ENCODE measurements at places on chromosomes 1 and 21.

GRCh38 chr21:26776310-26777021, 68.7 kb downstream of the ADAMTS1 start:
- DNase-seq = no peak

DNA sequence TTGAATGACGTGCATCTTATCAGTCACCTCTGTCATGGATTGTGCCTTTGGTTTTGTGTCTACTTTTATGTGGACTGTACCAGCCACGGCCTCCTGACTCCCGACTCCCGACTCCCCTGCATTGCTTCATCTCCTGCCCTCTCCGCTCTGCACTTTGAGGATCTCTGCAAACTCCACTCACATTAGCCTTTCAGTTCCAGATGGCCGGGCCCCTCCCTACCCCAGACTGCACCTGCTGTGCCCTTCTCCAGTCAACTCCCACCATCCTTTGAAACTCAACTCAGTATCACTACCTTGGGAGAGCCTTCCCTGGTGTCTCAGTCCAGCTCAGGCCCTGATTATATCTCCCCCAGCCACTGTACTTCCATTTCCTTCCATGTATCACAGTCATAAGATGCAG, 71.4 kb downstream of the MDM4 start:
- DNase-seq = no peak

- peak; percentile 86 for DNase-seq
Measured at GRCh38 chr1:161192476-161193465, 6.1 kb downstream of the ADAMTS4 start.

- DNase-seq = no peak
Measured at GRCh38 chr1:6163973-6164617, 16.0 kb downstream of the CHD5 start.

DNA sequence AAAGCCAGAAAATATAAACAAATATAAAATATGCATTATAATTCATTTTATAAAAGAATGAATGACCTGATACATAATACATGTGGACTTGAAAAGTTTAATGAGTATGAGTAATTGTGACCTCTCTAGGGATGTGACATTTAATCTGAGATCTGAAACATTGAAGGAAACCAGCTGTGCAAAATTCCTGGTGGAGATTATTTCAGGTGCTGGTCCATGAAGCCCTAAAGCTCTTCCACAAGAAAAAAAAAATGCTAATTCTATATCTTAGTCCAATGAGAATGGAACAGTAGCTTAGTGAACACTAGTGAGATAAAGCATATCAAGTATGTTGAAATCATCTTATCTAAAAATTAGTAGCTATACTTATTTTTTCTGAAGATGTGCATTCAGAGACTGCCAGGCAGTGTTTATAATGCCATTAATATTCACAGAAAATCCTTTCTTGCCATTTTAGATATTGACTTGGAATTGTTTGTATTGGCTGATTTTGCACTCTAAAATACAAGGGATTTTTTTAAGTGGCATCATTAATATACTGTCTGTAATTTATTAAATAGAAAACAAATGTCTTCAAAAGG, 1485.9 kb downstream of the PLA2G4A start:
- no peak for DNase-seq

DNA sequence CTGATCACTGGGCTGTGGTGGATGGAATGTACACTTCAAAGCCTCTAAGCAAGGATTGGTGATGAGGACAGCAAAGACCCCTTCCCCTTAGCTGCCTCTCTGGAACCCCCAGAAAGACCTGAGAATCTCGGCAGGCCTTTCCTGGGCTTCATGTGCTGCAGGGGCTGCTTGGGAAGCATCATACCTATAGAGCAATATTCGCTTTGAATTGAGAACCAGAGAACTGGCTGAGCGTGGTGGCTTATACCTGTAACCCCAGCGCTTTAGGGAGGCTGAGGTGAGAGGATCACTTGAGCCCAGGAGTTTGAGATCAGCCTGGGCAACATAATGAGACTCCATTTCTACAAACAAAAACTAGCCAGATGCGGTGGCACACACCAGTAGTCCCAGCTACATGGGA, 22.0 kb downstream of the CSF1 start:
- no peak for DNase-seq

DNA sequence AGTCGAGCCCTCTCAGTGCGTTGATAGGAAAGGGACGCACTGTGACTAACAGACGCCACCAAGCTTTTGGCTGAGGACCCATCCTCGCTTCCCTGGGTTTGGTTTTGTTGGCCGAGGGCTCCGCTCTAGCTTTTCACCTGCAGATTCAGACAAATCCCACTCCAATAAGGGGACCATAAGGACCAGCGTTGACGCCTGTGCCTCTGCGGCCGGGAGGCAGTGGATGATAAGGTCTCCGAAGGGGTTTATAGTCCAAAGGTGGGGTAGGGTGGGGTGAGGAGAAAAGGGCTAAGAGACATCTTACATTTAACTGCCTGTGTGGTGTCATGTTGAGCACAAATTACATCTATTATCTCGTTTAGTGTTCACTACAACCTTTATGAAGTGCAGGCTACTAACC, 760 bp downstream of the PEX14 start:
- DNase-seq = peak; percentile 38

DNA sequence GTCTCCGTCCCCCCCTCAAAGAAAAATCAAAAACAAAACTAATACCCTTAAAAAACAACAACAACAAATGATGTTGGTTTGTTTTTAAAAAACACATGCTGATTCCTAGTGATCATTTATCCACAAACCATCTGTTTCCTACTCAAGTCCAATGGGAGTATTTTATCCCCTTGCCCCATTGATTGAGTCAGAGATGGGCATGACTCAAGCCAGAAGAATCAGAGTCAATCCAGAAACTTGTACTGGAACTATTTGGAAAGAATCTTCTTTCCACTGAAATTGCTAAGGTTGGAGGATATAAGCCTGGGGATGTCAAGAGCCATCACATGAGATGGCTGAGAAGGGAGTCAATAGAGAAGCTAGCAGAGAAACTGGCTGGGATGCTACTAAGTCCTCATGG, 176.4 kb downstream of the MIS18A start:
- no peak for DNase-seq

DNA sequence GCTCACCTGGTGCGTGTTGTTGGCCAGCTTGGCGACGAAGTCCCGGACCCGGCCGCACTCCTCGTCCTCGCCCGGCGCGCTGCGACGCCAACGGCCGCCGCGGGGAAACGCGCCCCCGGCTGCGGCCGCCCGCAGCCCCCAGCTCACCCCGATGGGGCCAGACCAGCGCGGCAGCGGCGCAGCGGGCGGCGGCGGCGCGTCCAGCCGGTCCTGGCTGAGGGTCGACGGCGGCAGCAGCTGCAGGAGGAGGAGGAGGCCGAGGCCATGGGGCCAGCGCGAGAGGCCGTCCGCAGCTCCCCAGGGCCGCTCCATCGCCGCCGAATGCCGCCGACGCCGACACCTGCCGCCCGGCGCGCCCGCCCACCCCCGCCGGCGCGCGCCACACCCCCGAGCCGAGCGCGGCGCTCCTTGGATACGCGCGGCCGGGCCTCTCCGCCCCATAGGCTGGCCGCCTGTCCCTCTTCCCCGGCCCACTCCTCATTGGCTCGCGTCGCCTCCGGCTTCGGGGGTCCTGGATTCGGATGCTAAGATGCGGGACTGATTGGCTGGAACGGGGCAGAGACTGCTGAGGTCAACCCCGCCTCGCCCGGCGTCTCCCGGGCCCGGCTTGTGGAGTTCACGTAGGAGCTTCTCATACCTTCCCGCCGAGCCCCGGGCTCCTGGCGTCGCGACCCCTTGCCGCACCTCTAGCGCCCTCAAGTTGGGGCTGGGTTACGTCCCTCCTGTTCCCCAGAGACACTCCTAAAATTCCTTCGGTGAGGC, at the start of gene SORT1:
TSS of gene SORT1 (minus strand) at position 338 of the 762 bp plus-strand sequence. CDS start at position 312, 26 bp downstream.
- peak; percentile 68 for DNase-seq

GRCh38 chr1:42439940-42440339, 15.9 kb downstream of the ZMYND12 start:
- DNase-seq = no peak

GRCh38 chr21:32494934-32495709, 82.6 kb downstream of the EVA1C start:
- DNase-seq = no peak

GRCh38 chr1:16677552-16678431, 11.0 kb upstream of the RNU1-3 start:
- peak; percentile 87 for DNase-seq

GRCh38 chr1:23462766-23463165, 21.2 kb downstream of the ASAP3 start:
- DNase-seq = no peak

DNA sequence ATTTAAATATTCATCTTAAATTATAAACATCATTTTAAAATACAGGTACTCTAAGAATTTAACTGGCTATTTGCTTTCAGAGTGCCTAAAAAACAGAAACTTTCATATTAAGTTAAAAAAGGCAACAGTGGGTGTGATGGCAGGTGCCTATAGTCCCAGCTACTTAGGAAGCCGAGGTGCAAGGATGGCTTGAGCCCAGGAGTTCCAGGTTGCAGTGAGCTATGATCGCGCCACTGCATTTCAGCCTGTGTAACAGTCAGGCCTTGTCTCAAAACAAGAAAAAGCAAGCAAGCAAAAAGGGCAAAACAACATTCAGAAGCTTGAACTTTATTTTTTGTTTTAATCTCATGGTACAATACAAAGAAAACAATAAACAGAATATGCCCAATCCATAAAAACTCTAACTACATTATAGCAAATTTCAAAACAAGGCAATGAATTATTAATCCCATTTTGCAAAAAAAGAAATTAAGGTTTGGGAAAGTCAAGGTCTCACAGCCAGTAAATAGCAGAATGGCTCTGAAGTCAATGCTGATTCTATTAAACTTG, 15.2 kb downstream of the ENAH start:
- DNase-seq = no peak
